Activated CD4-positive, alpha-beta memory T cell treated with anti-CD3 and anti-CD28 coated beads for 36 hours (primary cell): ENCODE measurements at places on chromosomes 6 and 20.

- no peak overlapping the region for H3K27ac ChIP-seq
- no peak overlapping the region for H3K4me3 ChIP-seq
- no peaks in the 10 kb centered on the region for H3K36me3 ChIP-seq
- H3K4me1 ChIP-seq, result no peaks in the 10 kb centered on the region
Measured at GRCh38 chr6:167758309-167759023, 68.2 kb upstream of the AFDN start.

- peaks cover 21% of the 10 kb centered on the region for H3K4me1 ChIP-seq
- no peaks in the 10 kb centered on the region for H3K27me3 ChIP-seq
- H3K4me3 ChIP-seq, result no peak overlapping the region
- DNase-seq, result peak; percentile 64
- H3K36me3 ChIP-seq, result no peaks in the 10 kb centered on the region
- no peak overlapping the region for H3K27ac ChIP-seq
Measured at GRCh38 chr6:138588805-138589434, 89.6 kb upstream of the NHSL1 start.

- no peaks in the 10 kb centered on the region for H3K27me3 ChIP-seq
- H3K36me3 ChIP-seq, result no peaks in the 10 kb centered on the region
- H3K27ac ChIP-seq, result no peak overlapping the region
- no peak overlapping the region for H3K4me3 ChIP-seq
Measured at GRCh38 chr20:31278178-31278577, 20.7 kb downstream of the DEFB115 start.

GRCh38 chr6:149694921-149695320 is 23.0 kb downstream of the LATS1 start:
- no peak overlapping the region for H3K27ac ChIP-seq
- H3K27me3 ChIP-seq, result no peaks in the 10 kb centered on the region
- H3K4me1 ChIP-seq, result peaks cover 11% of the 10 kb centered on the region
- H3K4me3 ChIP-seq, result no peak overlapping the region
- no peak for DNase-seq

- H3K4me3 ChIP-seq, result no peak overlapping the region
- no peaks in the 10 kb centered on the region for H3K27me3 ChIP-seq
- DNase-seq, result no peak
- H3K36me3 ChIP-seq, result peaks cover 2% of the 10 kb centered on the region
- no peak overlapping the region for H3K27ac ChIP-seq
Measured at GRCh38 chr6:16491666-16492313, 253.4 kb downstream of the GMPR start.

DNA sequence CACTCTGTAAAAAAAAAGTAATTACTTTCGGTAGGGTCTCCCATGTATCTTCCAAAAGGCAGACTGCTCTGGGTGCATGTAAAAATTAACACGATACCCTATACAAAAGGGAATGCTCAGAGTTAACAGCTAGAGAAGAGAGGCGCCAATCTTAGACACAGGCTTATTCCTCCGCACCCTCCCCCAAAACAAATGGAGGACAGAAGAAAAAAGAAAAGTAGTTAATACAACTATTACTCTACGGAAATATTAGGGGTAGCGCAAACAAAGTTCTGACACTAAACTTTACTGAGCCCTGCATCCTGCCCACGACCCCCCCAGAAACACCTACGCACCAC is 331 bp upstream of the UFL1 start:
- no peak for DNase-seq
- H3K4me3 ChIP-seq, result peak overlapping the region; percentile 98
- H3K27ac ChIP-seq, result peak overlapping the region; percentile 99
- peaks cover 15% of the 10 kb centered on the region for H3K4me1 ChIP-seq
- H3K36me3 ChIP-seq, result peaks cover 6% of the 10 kb centered on the region
- no peaks in the 10 kb centered on the region for H3K27me3 ChIP-seq

GRCh38 chr20:62554214-62554897 is 78.6 kb upstream of the GATA5 start:
- H3K36me3 ChIP-seq, result no peaks in the 10 kb centered on the region
- no peak overlapping the region for H3K27ac ChIP-seq
- peaks cover 38% of the 10 kb centered on the region for H3K27me3 ChIP-seq
- peaks cover 8% of the 10 kb centered on the region for H3K4me1 ChIP-seq
- DNase-seq, result no peak

GRCh38 chr6:47078991-47079390 is 36.9 kb upstream of the ADGRF1 start:
- no peaks in the 10 kb centered on the region for H3K36me3 ChIP-seq
- H3K4me1 ChIP-seq, result no peaks in the 10 kb centered on the region
- no peak for DNase-seq
- H3K27me3 ChIP-seq, result peaks cover 17% of the 10 kb centered on the region
- no peak overlapping the region for H3K27ac ChIP-seq
- H3K4me3 ChIP-seq, result no peak overlapping the region

- H3K4me1 ChIP-seq, result no peaks in the 10 kb centered on the region
- H3K36me3 ChIP-seq, result peaks cover 2% of the 10 kb centered on the region
- no peak for DNase-seq
- H3K4me3 ChIP-seq, result no peak overlapping the region
- peaks cover 9% of the 10 kb centered on the region for H3K27me3 ChIP-seq
- H3K27ac ChIP-seq, result no peak overlapping the region
Measured at GRCh38 chr20:20134941-20135575, 82.7 kb downstream of the CFAP61 start.

GRCh38 chr6:140533526-140533925 is 1159.1 kb upstream of the CITED2 start:
- peaks cover 1% of the 10 kb centered on the region for H3K36me3 ChIP-seq
- no peak for DNase-seq
- no peak overlapping the region for H3K4me3 ChIP-seq

DNA sequence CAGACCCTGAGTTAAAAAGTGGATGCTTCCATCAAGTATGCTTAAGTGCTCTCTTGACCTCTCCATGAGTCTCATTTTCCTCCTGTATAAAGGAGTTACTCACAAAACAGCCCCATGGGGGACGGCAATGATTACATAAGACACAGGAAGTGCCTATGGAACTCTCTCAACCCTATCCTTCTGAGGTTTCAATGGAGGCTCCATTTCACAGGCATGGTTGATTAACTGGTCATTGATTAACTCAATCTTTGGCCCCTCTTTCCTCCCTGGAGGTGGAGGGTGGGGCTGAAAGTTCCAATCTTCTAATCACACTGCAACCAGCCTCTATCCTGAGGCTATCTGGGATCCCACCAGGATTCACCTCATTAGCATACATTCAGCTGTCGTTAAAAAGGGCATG is 29.3 kb downstream of the CST8 start:
- peaks cover 7% of the 10 kb centered on the region for H3K27me3 ChIP-seq
- no peaks in the 10 kb centered on the region for H3K36me3 ChIP-seq
- no peak for DNase-seq
- no peaks in the 10 kb centered on the region for H3K4me1 ChIP-seq
- H3K4me3 ChIP-seq, result no peak overlapping the region
- no peak overlapping the region for H3K27ac ChIP-seq

GRCh38 chr6:170128811-170129681 is 161.8 kb downstream of the DLL1 start:
- H3K27ac ChIP-seq, result no peak overlapping the region
- H3K27me3 ChIP-seq, result peaks cover 4% of the 10 kb centered on the region
- H3K36me3 ChIP-seq, result no peaks in the 10 kb centered on the region
- no peak overlapping the region for H3K4me3 ChIP-seq
- DNase-seq, result peak; percentile 4
- no peaks in the 10 kb centered on the region for H3K4me1 ChIP-seq

GRCh38 chr20:25053255-25054031 is 4.5 kb downstream of the ACSS1 start:
- no peaks in the 10 kb centered on the region for H3K27me3 ChIP-seq
- no peak overlapping the region for H3K4me3 ChIP-seq
- no peak for DNase-seq
- peaks cover 61% of the 10 kb centered on the region for H3K4me1 ChIP-seq

DNA sequence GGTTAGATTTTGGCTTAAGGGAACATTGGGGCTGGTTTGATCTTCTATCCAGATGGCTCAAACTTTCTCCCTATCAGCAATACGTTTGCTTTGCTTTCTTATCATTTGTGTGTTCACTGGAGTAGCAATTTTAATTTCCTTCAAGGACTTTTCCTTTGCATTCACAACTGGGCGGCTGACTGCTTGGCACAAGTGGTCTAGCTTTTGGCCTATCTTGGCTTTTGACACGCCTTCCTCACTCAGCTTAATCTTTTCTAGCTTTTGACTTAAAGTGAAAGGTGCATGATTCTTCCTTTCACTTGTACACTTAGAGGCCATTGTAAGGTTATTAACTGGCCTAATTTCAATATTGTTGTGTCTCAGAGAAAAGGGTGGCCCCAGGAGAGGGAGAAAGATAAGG is 254.9 kb downstream of the PLCB1 start:
- H3K27ac ChIP-seq, result no peak overlapping the region
- no peaks in the 10 kb centered on the region for H3K27me3 ChIP-seq
- H3K4me3 ChIP-seq, result no peak overlapping the region
- no peaks in the 10 kb centered on the region for H3K36me3 ChIP-seq
- DNase-seq, result no peak

DNA sequence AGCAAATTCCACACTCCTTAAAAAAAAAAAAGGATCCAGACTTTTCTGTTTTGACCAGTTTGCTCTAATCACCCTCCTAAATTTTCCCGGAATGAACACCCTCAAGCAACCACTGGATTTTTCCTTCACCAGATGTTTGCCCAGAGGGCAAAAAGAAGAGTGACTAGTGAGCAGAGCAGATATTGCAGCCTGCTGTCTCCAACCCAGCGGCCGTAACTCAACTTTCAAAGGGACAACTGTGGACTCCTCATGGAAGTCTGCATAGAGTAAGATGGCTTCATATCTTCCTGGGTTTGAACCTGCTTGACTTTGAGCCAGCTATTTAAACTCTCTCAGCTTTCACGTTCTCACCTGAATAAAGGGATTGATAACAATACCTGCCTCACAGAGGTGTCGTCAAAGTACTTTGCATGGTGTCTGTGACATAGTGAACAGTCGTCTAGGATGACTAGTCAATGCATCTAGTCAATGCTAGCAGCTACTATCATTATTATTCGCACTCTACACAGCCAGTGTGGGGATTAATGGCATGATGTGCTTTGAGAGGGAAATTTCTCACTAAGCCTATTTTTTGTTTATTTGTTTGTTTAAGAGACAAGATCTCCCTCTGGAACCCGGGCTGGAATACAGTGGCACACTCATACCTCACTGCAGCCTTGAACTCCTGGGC is 92.2 kb upstream of the HIVEP1 start:
- DNase-seq, result no peak
- H3K4me1 ChIP-seq, result no peaks in the 10 kb centered on the region
- H3K27me3 ChIP-seq, result no peaks in the 10 kb centered on the region
- H3K4me3 ChIP-seq, result no peak overlapping the region

DNA sequence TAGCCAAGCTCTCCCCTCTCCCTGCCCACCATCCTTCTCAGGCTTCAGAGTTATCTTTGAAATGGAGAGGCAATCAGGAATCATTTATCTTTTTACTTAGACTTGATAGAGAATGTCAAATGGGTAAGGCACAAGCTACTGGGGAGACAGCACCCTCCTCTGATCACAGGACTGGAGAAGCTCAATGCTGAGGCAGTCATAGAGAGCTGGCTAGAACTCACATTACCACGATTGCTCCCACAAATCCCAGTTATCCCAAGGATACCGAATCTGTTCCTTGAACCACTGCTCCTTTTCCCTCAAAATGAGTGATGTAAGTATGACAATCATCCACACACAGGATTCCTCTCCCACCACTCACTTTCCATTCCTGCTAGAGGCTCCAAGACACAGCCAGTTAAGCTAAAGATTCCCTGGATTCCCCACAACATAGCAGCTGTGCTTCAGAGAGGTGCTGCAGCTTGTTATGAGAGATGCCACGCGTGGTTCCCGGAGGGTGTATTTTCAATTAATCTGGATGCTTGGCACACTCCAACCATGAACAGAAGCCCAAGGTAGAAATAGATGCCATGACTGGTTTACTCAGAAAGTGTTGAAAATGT is 96.2 kb upstream of the VGLL2 start:
- H3K36me3 ChIP-seq, result no peaks in the 10 kb centered on the region
- H3K4me1 ChIP-seq, result no peaks in the 10 kb centered on the region
- H3K4me3 ChIP-seq, result no peak overlapping the region
- no peak for DNase-seq

- H3K27ac ChIP-seq, result no peak overlapping the region
- H3K27me3 ChIP-seq, result peaks cover 7% of the 10 kb centered on the region
- H3K36me3 ChIP-seq, result no peaks in the 10 kb centered on the region
- no peaks in the 10 kb centered on the region for H3K4me1 ChIP-seq
- DNase-seq, result no peak
Measured at GRCh38 chr6:35128496-35128895, 12.6 kb downstream of the TCP11 start.

- DNase-seq, result no peak
- H3K4me1 ChIP-seq, result peaks cover 39% of the 10 kb centered on the region
- no peak overlapping the region for H3K27ac ChIP-seq
- peaks cover 5% of the 10 kb centered on the region for H3K36me3 ChIP-seq
- H3K4me3 ChIP-seq, result no peak overlapping the region
- no peaks in the 10 kb centered on the region for H3K27me3 ChIP-seq
Measured at GRCh38 chr6:161223646-161224045, 50.2 kb downstream of the AGPAT4 start.

DNA sequence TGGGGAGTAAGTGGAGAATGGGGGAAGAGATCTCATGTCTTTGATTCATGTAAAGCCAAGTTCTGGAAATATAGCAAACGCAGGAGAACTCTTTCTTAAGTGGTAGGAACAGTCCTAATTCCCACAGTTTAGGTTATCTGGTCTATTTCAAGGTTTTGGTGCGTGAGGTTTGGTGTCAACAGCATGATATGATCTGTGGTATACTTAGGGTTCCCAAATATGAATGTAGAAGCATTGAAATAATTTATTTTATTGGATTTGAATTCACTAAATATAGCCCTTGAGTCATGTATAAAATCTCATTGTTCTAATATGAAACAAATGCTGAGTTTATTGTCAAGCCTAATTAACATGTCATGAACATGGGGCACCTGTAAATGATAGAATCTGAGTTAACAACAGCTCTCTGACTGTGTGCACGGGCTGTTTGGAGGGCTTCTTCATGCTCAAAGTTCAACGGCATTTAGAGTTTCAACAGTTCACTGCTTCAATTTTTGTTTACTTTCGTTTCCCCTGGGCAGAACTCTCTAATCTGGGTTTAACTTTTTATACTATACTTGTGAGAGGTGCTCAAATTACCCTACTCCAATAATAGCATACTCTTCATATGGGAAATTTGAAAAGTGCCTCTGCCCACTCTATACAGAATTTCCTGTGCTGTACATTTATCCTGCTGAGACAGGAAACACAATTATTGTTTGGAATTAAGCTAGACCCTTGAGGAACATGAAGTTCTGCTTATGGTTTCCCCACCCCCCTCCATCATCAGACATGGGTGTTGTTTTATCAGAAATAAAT is 236.3 kb upstream of the ZNF217 start:
- peak overlapping the region; percentile 71 for H3K27ac ChIP-seq
- DNase-seq, result no peak
- H3K27me3 ChIP-seq, result no peaks in the 10 kb centered on the region
- H3K4me3 ChIP-seq, result peak overlapping the region; percentile 76
- no peaks in the 10 kb centered on the region for H3K36me3 ChIP-seq

DNA sequence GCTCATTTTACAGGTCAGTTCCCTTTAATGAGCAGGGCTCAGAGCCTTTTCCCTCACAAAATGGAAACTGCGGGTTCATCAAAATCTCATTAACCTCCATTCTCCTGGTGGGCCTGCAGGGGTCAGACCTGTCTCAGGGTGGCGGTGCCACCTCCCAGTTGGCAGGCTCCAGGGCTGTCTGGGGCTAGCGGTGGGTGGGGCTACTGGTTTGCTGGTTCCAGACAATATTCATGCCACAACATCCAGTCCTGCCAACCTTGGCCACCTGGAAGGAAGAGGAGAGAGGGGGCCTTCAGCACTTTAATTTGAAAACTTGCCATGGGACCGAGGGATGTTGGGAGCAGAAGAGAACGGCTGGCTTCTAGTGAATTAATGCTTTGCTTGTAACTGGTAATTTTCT is 41.9 kb upstream of the CTNNBL1 start:
- peak; percentile 53 for DNase-seq
- no peak overlapping the region for H3K27ac ChIP-seq
- H3K4me3 ChIP-seq, result no peak overlapping the region
- H3K4me1 ChIP-seq, result no peaks in the 10 kb centered on the region
- no peaks in the 10 kb centered on the region for H3K36me3 ChIP-seq
